ENCODE measurements at places on chromosomes 1 and 21. TPM values are rescaled to one million over a fixed set of nuclear protein-coding genes. Genes with fewer than 3 reads are reported as not detected.

DNA sequence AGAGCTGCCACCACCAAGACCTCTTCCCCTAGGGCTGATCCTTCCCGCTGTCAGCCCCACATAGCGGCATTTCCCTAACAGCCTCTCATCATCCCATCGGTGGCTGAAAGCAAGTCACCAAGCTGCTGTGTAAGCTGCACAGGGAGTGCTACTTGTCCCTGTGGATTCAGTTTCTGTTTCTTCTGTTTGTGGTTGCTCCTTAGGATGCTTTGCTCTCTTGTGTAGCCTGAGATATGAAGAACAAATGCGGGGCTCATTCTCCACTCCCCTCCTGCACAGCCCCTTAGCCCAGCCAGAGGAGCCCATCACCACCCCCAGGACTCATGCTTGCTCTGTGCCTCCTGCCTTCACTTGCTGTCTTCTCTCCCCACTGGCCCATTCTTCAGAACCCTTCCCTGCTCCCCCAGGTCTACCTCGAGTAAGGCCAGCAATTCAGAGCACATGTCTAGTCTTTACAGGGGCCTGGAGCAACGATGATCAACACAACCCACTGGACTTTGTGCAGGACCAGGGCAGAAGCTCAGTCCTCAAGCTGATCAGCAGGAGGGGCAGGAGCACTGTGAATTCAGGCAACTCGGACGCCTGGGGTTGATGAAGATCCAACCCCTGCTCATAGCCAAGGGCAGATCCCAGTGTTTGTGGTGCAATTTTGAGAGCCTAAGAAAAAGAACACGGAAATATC, 82.6 kb upstream of the GALNT2 start:
- no peak for DNase-seq

DNA sequence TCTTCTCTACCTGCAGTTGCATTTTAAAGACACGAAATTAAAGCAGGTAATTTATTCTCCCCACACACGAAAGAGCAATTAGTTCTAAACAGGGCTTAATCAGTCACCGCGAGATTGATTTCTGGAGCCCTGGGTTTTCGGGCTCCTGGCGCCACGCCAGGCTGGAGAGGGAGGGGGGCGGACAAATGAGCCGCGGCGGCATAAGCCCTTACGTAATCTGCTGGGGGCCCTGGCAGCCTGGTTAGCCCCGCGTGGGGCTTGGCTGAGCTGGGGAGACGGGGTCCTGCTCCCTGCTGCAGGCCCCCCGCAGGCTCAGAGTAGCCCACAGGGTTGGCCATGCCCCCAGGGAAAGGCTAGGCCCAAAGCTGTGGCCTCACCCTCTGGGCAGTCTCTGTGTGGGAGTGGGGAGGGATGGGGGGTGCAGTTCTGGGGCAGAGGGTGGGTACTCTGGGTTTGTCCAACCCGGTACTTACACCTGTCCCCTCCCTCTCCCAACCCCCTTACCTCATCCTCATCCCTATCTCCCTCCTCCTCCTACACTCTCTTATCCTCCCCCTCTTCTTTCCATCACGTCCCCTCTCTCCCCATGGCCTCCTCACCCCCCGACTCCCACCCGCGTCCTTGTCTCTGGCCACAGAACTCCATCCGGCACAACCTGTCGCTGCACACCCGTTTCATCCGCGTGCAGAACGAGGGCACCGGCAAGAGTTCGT, 19.9 kb downstream of the FOXO6 start:
- no peak for DNase-seq

SHISA4 gene
- polyA plus RNA-seq, result 28.9 TPM

GRCh38 chr1:100343897-100344296, 8.4 kb upstream of the CDC14A start:
- no peak for DNase-seq

- DNase-seq, result no peak
Measured at GRCh38 chr1:157168015-157168414, 29.8 kb upstream of the ETV3 start.

DNA sequence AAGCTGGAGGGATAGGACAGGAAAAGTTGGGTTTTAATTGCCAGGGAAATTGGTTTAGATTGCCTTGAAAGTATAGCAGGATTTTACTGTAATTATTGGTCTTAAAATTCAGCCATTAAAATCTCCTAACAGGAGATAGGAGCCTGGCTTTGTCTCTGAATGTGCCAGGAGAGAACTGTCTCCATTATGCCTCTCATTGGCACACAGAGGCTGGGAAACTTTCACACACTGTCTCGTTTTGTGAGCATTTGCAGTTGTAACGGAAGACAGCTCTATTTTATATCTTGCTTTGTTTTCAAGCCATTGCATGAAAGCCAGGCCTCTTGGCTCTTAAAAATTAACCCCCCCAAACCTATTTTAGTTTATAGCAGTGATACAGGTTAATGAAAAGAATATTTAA, 12.5 kb downstream of the DNAJC6 start:
- no peak for DNase-seq

GRCh38 chr1:233959102-233959501, 54.6 kb downstream of the SLC35F3 start:
- no peak for DNase-seq

- no peak for DNase-seq
Measured at GRCh38 chr1:119409731-119410130, 5.2 kb upstream of the HSD3B2 start.

CENPF gene
- polyA plus RNA-seq, result 13.7 TPM

DNA sequence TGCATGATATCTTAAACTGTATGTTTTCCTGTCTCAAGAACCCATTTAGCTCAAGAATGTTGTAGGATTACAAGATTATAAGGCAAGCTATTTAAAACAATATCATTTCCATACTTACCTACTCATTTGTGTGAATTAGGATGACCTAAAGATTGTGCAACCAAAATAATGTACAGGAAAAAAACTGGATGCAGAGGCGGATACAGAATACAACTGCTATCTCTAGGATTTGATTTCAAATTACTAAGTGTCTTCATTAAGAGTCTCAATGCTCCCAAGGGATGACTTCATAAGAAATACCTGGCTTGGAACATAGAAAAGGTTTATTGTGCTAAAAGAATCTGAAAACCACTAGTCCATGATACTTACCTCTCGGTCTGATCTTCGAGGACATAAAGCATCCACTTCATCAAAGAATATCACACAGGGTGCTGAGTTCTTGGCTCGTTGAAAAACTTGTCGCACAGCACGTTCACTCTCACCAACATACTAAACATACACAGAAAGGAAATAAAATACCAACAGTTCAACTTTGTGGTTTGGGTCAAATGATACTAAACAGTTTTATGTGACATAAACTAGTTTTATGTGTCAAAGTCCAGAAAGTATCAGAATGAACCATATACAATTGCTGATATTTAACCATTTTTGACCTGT, 54.9 kb downstream of the NVL start:
- DNase-seq, result no peak

DNA sequence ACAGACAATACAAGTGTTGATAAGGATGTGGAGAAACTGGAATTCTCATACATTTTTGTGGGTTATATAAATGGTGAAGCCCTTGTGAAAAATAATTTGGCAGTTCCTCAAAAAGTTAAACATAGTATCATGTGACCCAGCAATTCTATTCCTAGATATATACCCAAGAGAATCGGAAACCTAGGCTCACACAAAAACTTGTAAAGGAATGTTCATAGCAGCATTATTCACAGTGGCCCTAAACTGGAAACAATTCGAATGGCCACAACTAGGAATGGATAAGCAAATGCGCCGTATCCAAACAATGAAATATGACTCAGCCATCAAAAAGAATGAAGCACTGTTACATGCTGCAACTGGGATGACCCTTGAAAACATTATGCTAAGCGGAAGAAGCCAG, 3.9 kb upstream of the CD247 start:
- no peak for DNase-seq

CELA2A gene
- not detected for polyA plus RNA-seq

Data from H1 (cell line).